ENCODE measurements at places on chromosomes 4 and X.

GRCh38 chr4:95155759-95156451 lies 392.9 kb downstream of the UNC5C start:
- no peak for DNase-seq

DNA sequence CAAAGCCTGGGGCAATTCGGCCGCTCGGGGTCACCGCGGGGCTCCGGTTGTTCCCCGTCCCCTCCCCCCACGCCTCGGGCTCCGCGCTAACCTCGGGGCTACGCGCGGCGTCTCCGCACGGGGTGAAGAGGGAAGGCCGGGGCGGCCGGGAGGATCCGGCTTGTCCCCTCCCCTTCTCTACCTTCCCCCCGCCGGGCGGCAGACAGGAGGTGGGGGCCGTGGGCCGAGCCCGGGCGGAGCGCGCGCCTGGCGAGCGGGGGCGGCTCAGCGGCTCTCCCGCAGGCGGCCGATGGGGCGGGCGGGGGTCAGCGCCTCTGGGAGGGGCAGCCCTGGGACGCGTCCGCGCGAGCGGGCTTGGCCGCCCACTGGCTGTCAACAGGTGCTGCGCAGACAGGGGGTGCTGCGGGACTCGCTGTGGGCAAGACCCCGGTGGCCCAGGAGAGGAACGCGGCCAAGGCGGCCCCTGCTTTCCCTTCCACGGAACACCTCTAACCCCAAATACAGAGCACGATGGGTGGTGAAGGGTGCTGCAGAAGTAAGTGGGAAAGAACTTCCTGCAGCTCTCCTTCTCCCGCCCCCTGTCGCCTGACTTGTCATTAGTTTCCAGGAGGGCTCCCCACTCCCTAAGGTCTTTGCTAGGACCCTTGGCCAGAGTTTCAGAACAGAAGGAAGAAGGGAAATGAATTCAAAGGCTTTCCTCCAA lies at the start of gene PDGFC:
Gene PDGFC, minus strand, starts transcription at position 124 of the 703 bp plus-strand sequence. CDS start 896 bp downstream, outside the sequence.
- peak; percentile 2 for DNase-seq

- no peak for DNase-seq
These were observed 41.6 kb downstream of the NPNT start for GRCh38 chr4:105936901-105937300.

DNA sequence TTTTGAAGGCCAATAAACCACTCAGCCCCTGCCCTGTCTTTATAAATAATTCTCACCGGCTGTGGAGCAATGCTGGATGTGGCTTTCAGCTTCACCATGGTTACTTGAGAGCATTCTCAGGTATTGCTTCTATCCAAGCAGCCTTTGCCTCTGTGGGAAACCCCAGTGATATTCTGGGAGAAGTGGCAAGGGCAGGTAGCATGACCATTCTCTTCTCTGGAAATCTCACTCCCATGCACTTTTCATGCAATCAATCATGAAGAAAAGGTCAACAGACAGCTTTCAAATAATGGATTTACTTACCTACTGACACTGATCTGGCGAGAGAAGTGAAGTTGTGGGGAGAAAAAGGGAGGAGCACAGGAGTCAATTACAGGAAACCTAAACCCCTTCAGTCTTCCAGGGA lies 49.5 kb downstream of the UNC5C start:
- no peak for DNase-seq

DNA sequence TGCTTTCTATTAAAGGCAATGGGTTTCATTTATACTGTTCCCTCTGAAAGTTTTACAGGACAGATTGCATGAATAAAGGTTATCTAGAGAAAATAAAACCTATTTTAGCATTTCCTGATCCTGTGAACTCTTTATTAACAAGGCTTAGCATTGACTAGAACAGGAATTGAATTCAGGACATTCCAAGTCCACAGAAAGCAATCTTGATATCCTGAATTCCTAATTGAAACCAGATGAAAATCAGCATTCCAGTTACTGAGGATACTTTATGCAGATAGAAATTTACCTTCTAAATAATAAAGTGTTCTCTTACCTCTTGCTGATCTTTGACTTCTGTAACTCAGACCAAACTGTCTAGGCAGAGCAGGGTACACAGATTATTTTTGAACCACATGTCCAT lies 151.4 kb downstream of the ZNF518B start:
- no peak for DNase-seq

- no peak for DNase-seq
These were observed 93.6 kb downstream of the RBM47 start for GRCh38 chr4:40536032-40536431.

DNA sequence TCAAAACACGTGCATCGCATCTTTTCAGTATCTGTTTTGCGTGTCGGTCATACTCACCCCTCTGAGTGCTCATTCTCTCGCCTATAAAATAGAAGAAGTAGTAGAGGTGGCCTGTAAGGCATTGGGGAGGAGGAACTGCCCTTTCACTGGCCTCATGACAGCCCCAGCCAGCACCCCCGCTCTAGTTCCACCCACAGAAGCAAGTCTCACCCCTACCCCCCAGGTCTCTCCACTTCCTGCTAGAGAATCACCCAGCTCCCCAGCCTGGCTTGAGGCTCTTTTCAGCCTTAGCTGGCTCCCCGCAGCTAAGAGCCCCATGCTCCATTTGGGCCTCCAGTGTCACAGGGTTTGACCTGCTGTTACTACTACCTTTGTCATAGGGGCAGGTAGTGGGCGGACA lies 11.8 kb downstream of the HDAC6 start:
- DNase-seq, result no peak

- DNase-seq, result no peak
These were observed 7.1 kb upstream of the RGS12 start for GRCh38 chr4:3285558-3286334.

DNA sequence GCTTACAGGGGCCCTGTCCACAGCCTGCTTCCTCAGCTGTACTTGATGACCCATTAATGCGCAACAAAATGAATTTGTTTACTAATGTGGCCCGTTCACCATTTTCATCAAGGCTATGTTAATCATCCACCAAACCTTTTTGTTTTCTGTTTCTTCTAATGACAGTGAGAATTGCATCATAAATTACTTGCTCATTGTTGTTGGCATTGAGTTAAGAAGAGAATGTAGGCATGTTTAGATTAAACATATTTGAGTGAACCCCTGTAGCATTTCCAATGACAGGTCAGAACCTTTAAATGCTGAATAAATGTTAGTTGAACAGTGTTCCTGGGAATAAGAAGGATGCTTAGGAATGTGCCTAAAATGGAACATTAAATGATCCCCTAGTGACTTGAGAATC lies 183.4 kb downstream of the SPRY1 start:
- DNase-seq, result no peak

GRCh38 chr4:112156112-112156511 lies 10.9 kb downstream of the FAM241A start:
- no peak for DNase-seq

DNA sequence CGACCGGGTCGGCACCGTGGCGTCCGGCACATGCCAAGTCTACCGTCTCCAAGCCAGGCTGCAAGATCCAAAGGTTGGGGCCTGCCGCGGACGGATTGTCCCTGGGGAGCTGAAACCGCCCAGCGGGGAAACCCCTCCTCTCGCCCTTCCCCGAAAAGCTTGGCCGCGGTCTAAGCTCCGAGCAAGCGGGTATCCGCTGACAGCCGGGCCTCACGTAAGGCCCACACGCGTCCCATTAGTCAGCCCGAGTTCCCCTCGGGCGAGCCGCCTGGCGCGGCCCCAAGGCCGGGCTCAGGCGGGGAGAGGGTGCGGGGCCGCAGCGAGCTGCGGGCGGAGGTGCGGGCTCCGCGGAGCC lies 6.8 kb upstream of the BCOR start:
- DNase-seq, result no peak

DNA sequence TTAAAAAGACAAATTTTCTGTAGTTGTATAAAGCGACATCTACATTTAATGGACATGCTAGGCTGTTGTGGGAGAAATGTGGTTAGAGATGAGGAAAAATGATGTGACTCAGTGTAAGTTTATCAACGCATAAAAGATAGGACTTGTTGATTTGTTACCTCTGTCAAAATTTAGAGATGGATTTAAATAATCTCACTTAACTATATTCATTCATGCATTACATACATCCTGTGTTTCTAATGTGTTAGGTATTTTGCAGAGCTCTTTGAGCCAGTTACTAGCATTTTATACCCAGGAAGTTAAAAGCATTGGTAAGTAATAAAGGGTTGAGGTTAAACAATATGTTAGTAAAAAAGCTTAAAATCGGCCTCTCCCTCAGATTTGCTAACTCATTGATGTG lies 34.3 kb downstream of the METAP1 start:
- DNase-seq, result no peak

- DNase-seq, result no peak
These were observed 69.4 kb downstream of the CCKAR start for GRCh38 chr4:26420913-26421312.

GRCh38 chr4:146143888-146144287 lies 31.6 kb upstream of the LSM6 start:
- no peak for DNase-seq

GRCh38 chr4:176875446-176875930 lies 82.8 kb upstream of the VEGFC start:
- no peak for DNase-seq

GRCh38 chr4:92830771-92831170 lies 527.0 kb downstream of the GRID2 start:
- DNase-seq, result no peak

GRCh38 chrX:10159145-10159468 lies 2.3 kb downstream of the CLCN4 start:
- no peak for DNase-seq

DNA sequence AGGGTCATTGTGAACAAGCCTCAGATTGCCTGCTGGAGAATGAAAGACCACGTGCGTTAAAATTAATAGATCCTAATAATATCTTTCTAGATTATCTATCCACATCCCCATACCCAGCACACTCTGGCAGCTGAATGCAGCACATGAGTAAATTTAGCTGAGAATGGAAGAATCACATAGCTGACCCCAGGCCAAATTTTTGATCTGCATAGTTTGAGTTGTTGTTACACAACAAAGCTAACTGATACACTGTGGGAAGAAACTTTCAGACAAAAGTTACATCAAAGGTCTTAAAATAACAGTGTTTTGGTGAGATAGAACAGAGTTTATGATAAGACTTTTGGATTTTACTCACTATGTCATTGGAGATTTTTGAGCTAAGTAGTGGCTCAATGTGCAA lies 72.4 kb upstream of the ANXA10 start:
- no peak for DNase-seq

DNA sequence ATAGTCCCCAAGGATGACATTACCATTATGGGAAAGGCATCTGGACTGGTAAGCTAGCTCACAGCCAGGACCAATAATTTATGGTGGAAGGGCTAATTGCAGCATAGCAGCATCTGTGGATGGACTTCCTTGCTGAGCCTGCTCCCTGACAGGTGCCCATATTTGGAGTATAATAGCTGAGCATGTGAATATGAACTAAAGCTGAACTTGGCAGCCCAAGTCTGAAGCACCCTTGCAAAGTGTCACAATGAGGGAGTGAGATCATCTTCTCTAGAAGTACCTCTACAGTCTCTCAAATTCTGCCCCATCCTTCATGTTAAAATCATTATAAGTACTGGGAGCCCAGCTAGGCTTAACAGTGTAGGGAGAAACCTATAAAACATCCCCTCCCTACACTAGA lies 128.2 kb upstream of the INPP4B start:
- DNase-seq, result no peak

DNA sequence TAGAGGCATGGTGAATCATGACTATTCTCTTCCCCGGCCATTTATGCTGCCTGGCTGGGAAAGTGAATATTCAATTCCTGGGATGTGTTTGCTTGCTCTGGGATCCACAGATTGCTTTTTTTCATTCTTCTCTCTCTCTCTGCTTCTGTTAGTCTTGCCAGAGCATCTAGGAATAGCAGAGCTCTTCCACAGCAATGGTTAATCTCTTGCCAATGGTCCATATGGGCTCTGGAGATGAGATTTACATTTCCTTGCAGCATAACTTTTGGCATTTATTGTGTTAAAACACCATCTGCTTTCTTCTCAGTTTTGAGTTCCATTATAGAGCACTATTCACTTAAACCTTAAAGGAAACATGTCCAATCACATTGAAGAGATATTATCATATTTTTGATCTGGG lies 59.2 kb upstream of the GUCY1A1 start:
- DNase-seq, result no peak

DNA sequence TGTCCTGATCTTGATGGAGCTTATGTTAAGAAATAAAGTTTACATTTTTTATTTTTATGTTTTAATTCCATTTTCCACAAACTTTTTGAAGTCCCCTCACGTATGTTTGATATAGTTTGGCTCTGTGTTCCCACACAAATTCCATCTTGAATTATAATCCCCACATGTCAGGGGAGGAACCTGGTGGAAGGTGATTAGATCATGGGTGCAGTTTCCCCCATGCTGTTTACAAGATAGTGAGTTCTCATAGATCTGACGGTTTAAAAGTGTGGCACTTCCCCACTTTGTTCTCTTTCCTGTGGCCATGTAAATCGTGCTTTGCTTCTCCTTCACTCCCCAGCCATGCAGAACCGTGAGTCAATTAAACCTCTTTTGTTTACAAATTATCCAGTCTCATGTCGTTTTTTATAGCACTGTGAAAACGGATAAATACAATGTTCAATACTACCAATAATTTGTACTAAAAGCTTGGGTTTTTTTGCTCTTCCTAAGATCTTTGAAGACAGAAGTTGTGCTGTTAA lies 89.8 kb downstream of the PAPSS1 start:
- DNase-seq, result no peak

GRCh38 chr4:109649872-109650271 lies 53.4 kb downstream of the CASP6 start:
- DNase-seq, result no peak

DNA sequence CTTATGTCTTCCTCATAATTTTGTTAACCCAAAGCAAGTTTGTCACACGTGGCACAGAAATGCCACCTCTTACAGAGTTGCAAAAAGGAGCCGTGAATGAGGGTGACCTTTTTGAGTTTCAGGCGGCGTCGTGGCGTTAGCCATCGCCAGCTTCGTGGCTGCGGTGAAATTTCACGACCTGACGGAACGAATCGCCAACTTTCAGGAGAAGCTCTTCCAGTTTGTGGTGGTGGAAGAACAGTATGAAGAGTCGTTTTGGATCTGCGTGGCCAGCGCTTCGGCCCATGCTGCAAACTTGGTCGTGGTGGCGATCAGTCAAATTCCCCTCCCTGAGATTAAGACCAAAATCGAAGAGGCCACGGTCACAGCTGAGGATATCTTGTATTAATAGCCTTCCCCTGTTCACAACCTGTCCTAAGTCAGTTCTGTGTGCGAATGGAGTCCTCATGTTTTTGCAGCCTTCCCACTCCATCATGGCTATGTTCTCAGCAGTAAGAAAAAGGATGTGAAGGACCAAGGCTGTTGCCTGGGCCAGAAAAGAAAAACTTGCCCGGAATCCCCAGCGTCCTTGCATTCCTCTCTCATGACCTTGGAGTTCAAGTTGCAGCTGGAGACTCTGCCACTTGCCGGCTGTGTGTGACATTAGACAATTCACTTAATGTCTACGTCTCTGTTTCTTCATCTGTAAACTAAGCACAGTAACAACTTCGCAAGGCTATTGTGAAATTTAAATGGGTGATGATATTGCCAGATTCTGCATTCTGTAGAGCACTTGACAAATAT lies 11.9 kb downstream of the CLRN2 start:
- no peak for DNase-seq

GRCh38 chr4:552019-552418 lies 24.1 kb downstream of the TMEM271 start:
- no peak for DNase-seq

- no peak for DNase-seq
These were observed 18.7 kb downstream of the CHM start for GRCh38 chrX:86028681-86029080.
